ENCODE measurements at places on chromosomes 11 and 22. TPM values are rescaled to one million over a fixed set of nuclear protein-coding genes. Genes with fewer than 3 reads are reported as not detected.

Gene POU2AF2
- not detected for total RNA-seq

Gene PGA5
- 5,713 TPM for total RNA-seq

Gene FZD4
- 17.8 TPM for total RNA-seq

Gene YPEL4
- 1.5 TPM for total RNA-seq

Gene FBLN1
- 130 TPM for total RNA-seq

- no peak for DNase-seq
Measured at GRCh38 chr11:120522021-120522420, 10.5 kb downstream of the GRIK4 start.

DNA sequence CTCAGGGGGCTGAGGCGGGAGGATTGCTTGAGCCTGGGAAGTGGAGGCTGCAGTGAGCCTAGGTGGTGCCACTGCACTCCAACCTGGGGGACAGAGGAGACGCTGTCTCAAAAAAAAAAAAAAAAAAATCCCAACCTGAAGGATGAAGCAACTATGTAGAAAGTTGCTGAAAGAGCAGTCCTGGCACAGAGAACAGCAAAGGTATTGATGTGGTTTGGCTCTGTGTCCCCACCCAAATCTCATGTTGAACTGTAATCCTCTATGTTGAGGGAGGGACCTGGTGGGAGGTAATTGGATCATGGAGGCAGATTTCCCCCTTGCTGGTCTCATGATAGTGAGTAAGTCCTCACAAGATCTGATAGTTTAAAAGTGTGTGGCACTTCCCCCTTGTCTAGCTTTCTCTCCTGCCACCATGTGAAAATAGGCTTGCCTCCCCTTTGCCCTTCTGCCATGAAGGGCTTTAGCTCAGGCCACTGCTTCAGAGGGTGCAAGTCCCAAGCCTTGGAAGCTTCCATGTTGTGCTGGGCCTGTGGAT, 10.7 kb upstream of the SERPING1 start:
- DNase-seq: no peak

DNA sequence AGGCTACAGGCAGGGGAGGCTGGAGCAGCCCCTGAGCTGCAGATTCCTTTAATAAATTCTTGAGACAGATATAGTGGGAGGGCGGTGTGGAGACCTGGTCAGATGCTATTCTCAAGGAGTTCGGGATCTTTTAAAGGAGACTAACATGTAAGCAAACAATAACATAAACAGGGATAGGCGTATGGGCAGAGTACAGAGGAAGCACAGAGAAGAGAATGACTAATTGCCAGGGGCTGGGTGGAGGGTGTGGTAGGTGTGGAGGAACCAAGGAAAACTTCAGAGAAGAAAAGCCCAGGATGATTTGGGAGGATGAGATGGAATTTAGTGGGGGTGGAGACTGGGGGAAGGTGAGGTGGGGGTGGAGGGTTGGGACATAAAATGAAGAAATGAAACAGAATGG, 9.7 kb upstream of the HEPHL1 start:
- DNase-seq: no peak

DNA sequence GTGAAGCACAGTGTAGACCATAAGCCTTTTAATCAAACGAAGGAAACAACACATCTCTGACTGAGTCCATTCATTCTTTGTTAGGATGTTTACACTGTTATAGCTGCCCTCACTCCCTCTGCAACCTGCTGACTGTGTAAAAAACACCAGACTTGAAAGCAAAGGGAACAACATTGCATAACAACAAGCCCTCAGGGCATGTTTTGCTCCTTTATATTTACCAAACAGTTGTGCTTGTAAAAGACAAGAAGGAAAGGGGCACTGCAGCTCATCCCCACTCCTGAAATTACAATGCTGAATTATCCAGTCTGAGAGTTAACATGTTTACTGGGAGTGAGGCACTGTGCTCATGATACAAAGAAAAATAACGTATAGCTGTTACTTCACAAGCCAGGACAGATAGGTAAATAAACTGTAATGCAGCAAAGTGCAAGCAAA, 46.4 kb downstream of the RAB30 start:
- no peak for DNase-seq

- no peak for DNase-seq
Measured at GRCh38 chr11:455566-456147, 5.6 kb downstream of the PTDSS2 start.

- DNase-seq: peak; percentile 53
Measured at GRCh38 chr11:118213781-118214180, 11.0 kb downstream of the JAML start.

DNA sequence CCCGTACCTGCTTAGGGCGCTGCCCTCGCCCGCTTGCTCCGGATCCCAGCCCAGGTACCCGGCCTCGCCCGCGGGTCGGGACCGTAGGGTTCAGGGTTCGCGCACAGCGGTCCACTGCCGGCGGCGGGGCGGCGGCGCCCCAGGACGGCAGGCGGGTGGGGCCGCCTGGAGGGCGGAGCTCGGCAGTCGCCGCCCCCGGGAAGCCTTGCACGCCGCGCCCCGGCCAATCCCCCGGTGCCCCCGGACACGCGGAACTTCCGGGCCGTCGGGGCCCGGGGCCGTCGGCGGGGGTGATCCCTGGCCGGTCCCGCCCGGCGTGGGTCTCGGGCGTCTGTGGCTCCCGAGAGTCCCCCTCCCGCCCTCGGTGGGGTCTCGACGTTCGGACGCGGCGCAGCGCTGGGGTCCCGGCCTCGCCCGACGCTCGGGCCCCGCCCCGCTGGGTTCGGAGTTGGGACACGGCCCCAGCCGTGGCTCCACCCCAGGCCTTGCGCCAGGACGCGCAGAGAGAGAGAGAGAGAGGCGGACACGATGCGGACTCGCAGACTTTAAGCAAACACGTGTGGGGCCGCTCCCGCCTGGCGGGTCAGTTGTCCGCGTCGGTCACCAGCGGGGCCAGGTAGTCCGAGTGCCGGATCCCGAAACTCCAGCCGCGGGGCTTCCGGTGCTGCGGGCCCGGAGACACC, at the start of gene TYMP:
TSS of gene TYMP (minus strand) at position 116 of the 683 bp plus-strand sequence. CDS start 303 bp downstream, outside the sequence.
- DNase-seq: peak; percentile 91

- peak; percentile 32 for DNase-seq
Measured at GRCh38 chr11:32890843-32891656, 1.6 kb upstream of the QSER1 start.

All from stomach (tissue), 19 donors.